ENCODE measurements at places on chromosomes 2 and 18.

GRCh38 chr2:205892251-205892655 is 193.7 kb downstream of the INO80D start:
- DNase-seq = peak; percentile 5

DNA sequence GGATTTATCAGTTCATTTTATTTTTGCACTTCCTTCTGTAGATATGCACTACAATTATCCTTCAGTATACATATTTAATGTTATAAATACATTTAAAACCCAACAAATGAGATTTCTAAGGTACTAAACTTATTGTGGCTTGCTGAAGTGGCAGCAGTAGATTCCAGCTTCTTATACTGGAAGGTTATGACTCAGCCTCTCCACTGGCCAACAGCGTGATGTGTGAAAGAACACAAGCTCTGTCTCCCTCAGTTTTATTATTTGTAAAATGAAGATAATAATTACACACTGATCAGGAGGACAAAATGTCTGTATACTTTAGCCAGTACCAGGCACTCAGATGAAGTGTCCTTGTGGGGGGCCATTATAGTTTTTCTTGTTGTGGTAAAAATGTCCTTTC is 1147.1 kb downstream of the CNTNAP5 start:
- DNase-seq = no peak

GRCh38 chr2:211901226-211901846 is 637.3 kb downstream of the ERBB4 start:
- DNase-seq = no peak

GRCh38 chr18:55234366-55235093 is 275.3 kb upstream of the CCDC68 start:
- DNase-seq = peak; percentile 51

DNA sequence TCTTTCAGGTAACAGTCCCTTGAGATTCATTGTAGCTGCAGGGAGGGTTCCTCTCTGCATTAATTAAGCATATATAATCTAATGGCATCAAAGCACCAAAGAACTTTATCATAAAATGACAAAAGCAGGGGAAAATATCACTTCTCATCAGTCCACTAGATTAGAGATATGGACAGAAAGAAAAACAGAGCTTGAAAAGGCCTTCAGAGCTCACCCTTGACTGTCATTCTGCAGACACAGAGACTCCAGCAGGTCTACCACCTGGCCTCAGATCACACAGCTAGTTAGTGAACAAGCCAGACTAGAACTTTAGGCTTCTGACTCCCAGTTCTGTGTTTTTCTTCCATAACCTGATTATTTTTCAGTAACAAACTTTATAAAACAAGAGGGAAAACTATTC is 88.5 kb downstream of the FIGN start:
- DNase-seq = no peak
